Activated effector memory CD4-positive, alpha-beta T cell treated with Interleukin-2 at 50 U/mL for 16 hours (primary cell): ENCODE measurements at places on chromosomes 2 and 18.

DNA sequence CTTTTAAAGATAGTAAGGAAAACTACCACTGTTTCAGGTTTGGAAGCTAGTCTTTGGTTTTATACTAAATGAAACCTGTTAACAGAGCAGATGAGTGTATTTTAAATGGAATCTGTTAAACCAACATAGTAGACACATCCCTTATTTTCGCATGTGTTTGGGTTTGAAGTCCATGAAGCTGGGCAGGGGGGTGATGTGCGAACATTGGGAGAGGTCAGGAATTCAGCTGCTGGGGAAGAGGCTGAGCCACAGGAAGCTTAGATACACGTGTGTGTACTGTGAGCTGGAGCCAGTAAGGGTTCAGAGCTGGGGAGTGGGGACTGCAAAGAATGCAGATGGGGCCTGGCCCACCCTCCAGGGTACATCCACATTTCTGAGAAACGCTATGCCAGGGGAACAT lies 176.9 kb downstream of the VAPA start:
- DNase-seq: no peak

DNA sequence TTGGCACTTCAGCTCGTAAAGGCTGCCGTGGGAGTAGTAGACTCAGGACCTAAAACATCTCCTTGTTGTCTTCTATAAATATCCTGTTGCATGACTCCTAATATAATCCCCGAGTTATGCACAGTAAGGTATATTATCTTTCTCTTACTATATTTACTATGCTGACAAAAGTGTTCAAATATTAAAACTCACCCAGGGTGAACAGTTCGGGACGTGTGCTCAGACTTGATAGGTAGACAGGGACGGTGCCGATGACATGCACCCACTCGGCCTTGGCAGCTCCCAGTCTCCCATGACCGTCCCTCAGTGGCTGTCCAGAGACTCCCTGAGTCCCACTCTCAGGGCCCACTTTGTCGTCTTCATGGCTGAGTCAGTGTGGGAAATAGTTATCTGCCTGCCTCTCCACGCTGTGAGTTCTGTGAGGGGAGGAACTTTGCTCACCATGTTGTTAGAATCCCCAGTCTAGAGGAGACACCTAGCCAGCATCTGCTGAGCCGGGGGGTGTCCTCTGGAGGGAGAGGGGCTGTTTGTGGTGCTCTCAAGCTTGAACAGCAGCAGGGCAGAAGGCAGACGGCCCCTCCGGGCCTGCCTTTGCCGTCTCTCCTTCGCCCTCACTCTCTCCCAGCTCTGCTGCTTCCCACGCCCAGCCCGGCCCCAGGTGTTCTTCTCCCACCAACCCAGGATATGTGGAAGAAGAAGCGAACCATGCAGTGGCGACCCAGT lies 75.0 kb downstream of the DGKD start:
- DNase-seq: no peak

GRCh38 chr2:13481201-13481600 lies 764.5 kb downstream of the TRIB2 start:
- no peak for DNase-seq

DNA sequence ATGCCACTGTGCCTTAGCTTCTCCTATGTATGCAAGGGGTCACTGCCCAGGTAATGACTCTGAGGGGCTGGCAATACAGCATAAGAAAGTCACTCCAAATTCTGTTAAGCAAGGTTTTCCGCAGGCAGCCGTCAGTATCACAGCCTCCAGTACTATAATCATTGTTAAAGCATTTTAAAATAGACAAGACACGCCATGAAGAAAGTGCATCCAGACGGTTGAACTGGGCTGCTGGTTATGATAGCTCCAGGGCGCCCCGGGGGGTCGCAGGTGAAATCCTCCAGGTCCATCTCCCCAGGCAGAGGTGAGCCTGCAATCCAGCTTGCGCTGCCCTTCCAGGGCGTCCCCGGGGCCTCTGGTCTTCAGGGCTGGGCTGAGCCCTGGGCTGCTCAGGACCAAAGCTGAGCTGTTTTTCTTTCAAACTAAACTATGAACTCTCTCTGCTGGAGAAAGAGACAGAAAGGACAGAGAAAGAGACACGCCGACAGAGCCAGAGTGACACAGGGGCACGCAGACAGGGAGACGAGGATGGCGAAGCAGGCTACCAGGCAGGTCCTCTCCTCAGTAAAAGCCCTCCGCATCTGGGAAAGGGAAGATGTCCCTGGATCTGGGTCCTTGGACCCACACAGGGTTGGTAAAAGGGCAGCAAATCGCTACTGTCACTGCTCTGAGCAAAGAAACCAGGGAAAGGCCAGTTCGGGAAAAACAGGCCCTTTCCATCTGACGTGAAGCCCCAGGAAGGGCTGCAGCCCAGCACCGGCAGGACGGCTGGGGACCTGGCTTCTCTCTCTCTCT lies 2.1 kb upstream of the TWIST2 start:
- DNase-seq: no peak

DNA sequence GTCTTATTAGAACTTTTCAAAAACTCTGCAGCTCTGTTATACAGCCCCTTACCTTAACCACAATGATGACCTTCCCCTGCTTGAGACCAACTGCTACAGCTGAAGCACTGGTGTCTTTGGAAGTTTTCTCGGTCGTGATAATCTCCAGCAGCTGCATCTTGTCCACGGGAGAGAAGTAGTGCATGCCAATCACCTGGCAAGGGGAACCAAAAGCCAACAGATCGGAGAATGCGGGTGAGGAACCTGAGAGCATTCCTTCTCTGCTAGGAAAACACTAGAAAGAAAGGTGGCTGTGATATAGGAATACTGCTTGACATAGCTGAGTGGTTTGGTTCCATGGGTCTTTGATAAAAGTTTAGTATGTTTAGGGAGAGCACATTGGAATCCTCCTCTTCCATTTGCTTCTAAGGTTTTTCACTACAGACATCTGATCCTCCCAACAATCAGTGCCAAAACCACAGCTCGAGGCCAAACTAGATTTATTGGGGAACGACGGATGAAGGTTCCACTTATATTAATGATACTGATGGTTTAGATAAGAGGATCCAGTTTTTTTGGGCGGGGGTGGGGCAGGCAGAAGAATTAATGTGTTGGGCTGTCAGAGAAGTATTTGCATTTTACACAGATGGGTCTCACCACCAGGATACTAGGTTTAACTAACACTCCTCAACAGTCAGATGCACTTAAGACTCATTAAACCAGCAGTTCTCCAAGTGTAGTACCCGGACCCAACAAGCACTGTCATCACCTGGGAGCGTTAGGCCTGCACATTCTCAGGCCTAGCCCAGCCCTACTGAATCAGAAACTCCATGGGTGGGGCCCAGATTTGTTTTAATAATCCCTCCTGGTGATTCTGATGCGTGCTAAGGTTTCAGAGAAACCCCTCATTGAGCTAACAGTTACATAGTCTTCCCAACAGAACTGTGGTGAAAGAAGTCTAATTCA lies 22.4 kb downstream of the GAREM2 start:
- no peak for DNase-seq

DNA sequence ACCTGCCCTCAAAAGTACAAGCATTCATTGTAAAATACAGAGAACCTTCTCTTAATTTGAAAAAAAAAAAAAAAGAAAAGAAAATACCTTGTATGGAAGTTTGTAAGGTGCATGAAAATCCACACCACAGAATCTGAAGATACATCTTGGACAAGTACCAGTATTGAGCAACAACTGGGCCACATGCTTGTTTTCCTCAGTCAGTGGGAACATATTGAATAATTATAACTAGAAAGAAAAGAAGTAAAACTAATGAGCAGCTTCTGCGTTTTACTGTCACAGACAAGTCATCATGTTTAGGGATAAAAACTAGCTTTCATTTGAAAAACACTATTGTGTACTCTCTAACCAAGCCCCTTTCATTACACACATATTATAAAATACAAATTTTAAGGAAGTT lies 5.8 kb upstream of the PEX13 start:
- DNase-seq: no peak

- DNase-seq: no peak
These were observed 3.5 kb downstream of the CTDP1 start for GRCh38 chr18:79682894-79683625.

GRCh38 chr2:55111230-55111569 lies 60.9 kb upstream of the RTN4 start:
- DNase-seq: no peak

GRCh38 chr2:220006152-220006621 lies 378.8 kb downstream of the SLC4A3 start:
- DNase-seq: no peak

DNA sequence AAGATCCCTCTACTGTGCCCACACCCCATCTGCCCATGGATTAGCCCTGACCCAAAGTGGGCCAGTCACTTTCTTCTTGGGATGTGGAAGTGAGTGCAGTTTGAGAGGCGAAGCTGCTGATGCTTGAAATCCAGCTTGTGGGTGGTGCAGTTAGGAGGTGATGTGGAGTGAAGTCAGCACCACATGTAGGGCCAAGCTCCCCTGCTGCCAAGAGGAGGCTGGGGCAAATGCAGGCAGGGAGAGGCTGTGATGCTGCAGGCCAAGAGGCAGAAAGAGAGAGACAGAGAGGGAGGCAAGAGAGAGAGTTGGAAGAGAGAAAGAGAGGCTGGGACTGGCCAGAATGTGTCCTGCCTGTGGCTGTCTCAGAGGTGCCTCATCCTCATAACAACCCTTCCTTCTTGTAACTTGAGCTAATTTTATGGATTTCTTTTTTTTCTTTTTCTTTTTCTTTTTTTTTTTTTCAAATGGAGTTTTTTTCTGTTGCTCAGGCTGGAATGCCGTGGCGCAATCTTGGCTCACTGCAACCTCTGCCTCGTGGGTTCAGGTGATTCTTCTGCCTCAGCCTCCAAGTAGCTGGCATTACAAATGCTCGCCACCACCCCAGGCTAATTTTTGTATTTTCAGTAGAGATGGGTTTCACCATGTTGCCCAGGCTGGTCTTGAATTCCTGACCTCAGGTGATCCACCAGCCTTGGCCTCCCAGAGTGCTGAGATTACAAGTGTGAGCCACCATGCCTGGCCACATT lies 35.3 kb upstream of the CAB39 start:
- DNase-seq: no peak

DNA sequence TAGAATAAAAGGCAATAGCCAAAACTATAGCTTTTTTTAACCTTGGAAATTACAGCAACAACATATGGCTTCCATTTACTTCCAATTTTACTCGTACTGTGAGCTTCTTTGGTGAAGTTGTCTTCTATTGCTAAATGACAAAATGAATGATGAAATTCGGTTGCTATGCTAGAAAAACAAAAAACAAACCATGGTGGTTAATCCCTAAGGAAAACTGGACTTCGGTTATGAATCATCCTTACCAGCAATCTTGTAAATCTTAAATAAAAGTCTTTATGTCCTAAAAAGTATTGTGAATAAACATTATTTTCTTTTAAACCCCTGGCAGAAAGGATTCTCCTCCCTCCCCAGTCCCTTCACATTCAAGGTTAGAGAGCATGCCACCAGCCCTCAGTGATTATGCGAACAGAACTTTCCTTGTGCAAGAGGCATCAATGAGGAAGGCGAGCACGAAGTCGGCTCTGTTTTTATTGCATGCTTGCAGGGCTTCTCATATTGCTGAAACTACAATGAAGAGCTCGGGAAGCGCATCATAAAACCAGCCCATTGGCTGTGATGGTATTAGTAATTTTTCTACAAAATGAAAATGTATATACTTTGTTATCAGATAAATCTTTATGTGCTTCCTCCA lies 62.9 kb downstream of the ZNF521 start:
- DNase-seq: no peak

DNA sequence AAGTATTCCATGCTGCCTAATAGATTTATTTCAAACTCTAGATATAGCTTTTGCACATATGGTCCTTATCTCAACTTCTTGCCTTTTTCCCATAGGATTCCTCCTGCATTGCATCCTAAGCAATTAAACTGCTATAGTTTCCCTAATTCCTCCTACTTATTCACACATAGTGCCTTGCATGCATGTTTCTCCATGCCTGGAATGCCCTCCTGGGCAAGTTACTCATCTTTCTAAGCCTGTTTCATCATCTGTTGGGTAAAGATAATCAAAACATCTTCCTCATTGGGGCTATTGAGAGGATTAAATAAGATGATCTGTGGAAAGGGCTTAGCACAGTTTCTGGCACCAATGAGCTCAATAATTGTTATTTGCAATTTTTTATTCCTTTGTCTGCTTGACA lies 726.5 kb downstream of the SLC4A3 start:
- DNase-seq: no peak

DNA sequence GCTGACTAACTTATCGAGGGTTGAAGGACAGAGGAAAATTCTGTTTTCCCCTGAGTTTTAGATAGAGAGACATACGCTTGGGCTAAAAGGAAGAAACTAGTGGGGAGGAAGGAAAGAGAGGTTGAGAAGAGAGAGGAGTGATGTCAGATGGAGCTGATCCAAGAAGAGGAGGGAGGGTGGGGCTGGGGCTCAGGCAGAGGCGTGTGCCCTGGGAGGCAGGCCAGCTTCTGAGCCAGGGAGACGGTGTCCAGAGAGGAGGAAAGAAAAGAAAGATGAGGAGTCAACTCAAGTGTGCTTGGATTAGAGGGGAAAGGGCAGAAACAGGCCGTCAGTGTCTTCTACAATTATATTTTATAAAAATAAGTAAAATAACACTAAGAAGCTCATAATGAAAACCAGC lies 56.2 kb downstream of the EMILIN2 start:
- no peak for DNase-seq

DNA sequence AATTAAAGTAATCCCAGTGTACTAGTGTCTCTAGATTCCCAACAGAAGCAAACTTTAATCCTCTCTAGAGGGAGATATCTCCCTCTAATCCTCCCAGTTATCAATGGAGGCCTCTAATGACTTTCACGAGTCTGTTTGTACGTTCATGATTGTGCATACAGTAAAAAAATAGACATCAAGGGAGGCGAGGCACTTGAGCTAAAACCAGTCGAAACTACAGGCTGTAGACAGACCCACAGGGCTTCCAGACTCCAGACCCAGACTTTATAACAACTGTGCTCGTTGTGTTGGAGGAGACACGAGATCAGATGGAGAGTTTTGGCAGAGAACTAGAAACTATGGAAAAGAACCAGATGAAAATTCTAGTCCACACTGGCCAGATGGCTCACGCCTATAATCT lies 7.0 kb downstream of the DGKD start:
- no peak for DNase-seq

DNA sequence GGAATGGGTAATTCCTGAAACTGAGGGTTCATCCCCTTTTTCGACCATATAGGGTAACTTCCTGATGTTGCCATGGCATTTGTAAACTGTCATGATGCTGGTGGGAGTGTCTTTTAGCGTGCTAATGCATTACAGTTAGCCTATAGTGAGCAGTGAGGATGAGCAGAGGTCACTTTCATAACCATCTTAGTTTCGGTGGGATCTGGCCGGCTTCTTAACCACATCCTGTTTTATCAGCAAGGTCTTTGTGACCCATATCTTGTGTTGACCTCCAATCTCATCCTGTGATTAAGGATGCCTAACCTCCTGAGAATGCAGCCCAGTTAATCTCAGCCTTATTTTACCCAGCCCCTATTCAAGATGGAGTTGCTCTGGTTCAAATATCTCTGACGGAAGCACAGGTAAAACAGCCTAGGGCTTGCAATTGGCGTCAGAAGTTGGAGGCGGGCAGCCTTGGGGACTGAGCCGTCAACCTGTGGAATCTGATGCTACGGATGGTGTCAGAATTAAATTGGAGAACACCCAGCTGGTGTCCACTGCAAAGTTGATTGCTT lies 19.5 kb downstream of the RALBP1 start:
- no peak for DNase-seq
